ENCODE measurements at places on chromosomes 2 and 18.

DNA sequence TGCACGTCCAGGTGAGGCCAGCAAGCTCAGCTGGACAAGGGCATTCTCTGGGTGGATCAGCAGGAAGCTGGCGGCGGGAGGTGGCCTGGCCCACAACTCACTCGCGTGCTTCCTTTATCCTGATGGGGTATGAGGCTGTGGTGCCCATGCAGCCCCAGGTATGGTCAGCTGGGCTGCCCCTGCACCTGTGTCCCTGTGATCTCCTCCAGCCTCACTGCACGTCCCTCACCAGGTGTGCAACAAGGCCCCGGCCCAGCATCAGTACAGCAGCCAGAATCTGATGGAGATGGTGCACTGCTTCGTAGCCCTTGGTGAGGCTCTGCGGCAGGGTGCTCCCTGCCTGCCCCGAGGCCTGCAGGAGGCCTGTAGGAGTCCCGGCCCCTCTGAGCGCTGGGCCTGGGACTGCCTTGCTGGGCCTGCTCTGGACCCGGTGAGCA lies 17.6 kb downstream of the MROH2A start:
- DNase-seq: no peak

DNA sequence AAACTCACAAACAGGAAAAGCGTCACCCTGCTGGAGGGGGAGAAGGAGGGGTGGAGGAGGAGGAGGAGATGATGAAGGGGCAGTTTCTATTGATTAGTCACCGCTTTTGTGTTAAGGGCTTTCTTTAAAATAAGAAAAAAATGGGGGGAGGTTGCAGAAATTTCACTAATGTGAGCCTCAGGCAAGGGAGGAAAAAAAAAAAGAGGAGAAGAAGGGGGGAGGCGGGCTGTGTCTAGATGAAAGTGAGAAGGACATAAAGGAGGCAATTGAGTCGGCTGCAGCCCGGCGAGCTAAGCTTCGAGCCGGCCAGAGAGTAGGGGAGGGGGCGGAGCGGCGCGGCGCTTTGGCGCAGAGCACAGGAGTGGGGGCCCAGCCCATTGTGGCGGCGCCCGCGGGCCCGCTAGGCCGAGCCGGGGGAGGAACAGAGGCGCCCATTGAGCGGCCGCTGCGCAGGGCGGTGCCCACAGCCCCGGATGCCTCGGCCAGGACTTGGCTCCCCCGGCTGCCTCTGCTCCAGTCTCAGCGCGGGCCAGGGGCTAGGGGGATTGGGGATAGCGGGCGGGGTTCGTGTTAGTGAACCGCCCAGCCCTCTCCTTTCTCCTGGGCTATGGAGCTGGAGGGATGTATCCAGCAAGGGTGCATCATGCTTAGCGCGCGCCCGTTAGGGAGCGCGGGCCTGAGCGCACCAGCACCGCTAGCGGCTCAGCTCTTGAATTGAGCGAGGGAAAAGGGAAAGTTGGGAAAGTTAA lies 7.9 kb downstream of the PAX3 start:
- DNase-seq: peak; percentile 55

DNA sequence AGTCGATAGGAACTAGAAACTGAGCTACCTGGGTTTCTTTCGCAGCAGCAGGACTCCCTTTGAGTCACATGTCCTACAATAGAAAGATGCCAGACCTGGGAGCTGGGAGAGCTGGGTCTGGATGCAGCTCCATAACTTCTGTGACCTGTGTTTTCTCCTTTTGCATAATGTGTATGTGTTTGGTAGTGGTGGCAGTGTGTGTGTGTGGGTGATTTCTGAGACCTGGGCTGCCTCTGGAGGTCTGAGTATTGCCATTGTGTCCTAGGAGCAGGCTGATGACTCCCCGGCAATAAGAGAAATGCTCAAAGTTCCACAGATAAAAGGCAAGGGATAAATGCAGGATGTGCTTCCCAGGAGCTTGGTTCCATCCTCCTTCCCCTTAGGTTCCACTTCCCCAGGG lies 6.4 kb downstream of the WNT10A start:
- no peak for DNase-seq

- no peak for DNase-seq
Observed at GRCh38 chr2:144475569-144476275, 44.2 kb downstream of the ZEB2 start.

DNA sequence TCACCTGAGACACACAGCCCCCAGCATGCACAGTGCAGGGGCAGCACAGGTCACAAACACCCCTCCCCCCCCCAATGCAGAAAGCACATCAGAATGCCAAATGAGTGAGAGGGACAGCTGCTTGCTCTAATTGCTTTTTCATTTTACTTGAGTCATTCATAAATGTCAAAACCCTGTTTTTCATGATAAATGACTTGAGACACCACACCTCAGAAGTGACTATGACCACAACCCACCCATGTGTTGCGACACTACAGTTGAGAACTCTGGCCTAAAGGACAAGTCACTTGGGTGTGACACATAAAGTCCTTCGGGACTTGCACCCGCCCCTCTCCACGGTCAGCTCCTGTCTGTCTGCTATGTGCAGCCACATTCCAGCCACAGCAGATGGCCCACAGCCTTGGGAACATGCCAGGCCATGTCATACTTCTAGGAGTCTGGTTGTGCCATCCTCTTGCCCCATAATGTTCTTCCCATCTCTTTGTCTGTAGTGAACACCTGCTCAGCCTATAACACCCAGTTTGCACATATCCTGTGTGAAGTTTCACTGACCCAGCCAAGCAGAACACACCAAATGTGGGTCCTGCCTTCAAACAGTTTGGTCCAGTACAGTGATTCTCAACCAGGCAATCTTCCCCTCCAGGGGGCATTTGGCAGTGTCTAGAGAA lies 30.2 kb upstream of the RIOK3 start:
- peak; percentile 33 for DNase-seq

GRCh38 chr2:112493858-112494648 lies 12.1 kb downstream of the TTL start:
- peak; percentile 71 for DNase-seq

GRCh38 chr2:132593171-132593570 lies 76.8 kb downstream of the LYPD1 start:
- DNase-seq: peak; percentile 20

Measured in fibroblast of upper back skin (primary cell).